ENCODE measurements at places on chromosomes 6 and 20. TPM values are rescaled to one million over a fixed set of nuclear protein-coding genes. Genes with fewer than 3 reads are reported as not detected.

The PHACTR3 gene
- total RNA-seq: 42.1 TPM

The CRISP2 gene
- total RNA-seq: not detected

The LAMA4 gene
- 19.2 TPM for total RNA-seq

The SMLR1 gene
- total RNA-seq: not detected

The TNF gene
- total RNA-seq: not detected
